ENCODE measurements at places on chromosomes 5 and 9.

DNA sequence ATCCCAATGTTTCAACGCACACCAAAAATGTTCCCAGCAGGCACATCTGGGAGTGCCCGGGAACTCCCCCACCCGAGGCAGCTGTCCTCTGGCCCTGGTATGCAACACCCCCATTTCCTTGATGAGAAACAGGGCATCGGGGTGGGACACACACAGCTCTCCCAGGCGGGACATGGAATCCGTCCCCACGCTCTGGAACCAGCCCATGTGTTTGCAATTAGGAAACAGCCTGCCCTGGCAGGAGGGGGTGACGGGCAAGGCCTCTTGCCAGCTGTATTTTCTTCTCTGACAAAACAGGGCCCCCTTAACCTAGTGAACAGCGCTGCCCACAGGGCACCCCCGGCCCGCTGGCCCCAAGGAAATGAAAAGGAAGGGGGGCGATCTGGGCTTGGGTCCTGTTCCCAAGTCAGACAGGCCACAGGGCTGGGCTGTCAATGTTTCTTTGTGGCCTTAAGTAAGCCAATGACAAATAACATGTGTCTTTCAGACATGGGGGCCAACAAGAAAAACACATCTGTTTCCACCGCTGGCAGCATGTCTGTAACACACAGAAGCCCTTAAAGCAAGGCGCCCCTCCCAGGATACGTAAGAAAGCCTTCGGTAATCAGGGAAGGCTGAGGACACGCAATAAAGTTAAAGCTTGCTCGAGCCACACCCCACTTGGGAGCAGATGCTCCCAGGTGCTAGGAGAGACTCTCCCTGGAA lies 125.3 kb downstream of the ROR2 start:
- DNase-seq: no peak

DNA sequence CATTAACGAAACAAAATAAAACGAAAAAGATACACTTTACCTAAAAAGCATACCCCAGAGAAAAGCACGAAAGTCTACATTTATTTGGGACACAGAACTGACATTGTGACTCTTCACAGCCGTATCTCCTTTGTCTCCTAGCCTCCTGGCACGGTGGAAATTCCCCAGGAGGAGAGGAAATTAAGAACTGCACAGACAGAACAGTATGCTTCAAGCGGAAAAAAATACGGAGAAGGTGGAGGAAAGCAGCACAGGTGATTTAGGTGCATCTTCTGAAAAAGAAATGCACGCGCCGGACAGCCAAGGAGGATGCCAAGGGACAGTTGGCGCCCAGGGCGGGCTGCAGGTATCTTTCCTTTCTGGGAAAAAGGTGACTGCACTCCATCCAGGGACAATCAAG lies 32.0 kb downstream of the DDX31 start:
- no peak for DNase-seq

DNA sequence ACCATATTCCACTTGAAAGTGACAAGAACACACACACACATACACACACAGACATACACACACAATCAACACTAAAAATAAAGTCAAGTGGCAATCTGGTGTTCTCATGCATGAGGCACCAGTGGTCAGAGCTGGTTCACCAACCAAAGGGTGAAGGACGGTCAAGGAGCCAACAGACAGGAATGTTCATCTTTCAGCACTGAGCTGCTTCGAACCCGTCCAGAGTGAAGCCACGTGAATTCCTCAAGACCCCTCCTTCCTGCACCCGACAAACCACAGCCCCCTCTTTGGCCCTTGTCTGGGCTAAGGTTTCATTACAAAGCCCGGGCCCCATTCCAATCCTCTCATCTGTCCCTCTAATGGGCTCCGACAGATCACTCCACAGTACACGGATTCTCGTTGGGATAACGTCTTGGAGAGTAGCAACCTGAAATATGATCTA lies 84.5 kb upstream of the SMIM23 start:
- DNase-seq: no peak

DNA sequence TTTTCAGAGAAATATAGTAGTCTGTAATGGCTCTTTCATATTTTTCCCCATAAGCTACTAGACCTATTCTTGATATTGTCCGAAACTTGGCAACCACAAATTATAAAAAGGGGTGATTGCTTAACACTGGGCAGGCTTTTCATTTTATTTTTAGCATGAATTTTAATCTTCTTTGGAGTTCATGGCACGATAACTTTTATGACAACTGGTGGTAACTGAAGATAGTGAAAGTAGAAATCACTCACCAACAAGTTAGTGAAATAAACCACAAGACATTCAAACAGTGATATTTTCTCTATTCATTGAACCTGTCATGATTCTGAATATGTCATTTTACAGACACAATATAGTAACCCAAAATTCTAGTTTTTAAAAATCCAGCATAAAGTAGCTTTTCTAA lies 213.9 kb downstream of the PRDM9 start:
- DNase-seq: no peak

GRCh38 chr5:15499528-15500324 lies at the start of gene FBXL7:
Gene FBXL7 (plus strand): TSS chr5:15500180.
- DNase-seq: no peak

DNA sequence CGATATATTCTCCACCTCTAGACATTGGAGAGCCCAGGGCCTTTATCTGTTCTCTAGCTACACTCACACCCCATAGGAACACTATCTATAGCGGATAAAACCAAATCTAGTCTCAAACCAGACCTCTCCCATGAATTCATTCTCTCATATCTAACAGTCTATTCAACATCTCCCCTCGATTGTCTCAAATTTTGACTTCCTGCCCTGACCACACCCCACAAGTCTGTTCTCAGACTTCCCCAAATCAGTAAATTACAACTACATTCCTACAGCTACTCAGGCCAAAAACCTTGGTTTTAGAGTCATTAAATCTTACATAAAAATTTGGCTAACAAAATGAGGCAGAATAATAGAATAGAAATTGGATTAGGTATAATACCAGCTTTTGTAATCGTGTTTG lies 12.5 kb upstream of the SLC1A3 start:
- DNase-seq: no peak

DNA sequence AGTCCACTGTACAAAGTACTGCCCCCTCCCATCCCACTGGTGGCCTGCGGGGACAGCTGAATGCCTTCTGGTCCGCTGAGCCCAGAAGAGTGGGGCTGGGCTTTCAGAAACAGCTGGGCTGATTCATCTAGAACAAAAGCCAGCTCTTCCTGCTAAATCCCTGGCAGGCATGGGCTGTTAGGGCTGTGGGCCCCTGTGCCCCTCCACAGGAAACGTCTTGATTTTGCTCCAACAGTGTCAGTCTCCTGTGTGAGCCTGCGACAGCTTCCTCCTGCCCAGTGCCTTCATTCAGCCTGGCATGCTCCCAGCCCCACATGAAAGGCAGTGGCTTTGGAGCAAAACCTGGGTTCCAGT lies 6.9 kb upstream of the GSN start:
- no peak for DNase-seq

- DNase-seq: no peak
These were observed 17.1 kb upstream of the C9 start for GRCh38 chr5:39381376-39381775.

DNA sequence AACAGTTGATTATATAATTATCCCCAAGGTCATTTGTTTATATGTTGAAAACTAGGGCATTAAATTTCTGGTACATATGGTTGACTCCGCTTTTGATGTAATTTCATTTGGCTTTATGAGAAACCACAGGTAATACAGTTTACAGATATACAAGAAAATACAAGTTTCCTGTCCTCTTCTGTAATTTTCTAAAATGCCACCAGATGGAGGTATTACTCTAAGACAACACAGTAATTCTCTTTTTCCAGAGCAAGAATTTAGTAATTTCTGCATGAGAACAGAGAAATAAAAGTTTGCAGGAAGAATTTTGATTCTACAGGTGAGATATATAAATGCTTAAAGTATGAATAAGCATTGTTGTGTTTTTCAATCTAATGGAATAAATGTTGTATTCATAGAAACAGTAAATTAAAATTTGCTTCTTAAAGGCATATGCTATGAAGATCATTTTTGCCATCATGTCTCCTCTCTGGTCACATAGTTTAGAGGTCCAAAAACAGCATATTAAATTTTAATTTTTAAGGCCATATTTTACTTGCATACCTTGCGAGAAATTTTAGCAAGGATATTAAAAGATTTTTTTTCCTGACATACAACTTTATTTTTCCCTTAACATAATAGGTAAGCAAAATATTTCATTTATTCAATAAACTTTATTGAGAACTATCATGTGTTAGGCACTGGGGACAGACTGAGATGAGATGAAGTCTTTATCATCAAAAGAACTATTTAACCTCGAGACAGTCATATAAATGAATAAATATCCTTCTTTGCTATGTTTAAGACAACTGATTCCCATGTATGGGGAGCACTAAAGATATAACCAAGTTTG lies 22.7 kb downstream of the CHD1 start:
- DNase-seq: peak; percentile 52

- no peak for DNase-seq
These were observed 70.5 kb downstream of the FOCAD start for GRCh38 chr9:20754556-20754955.

- DNase-seq: no peak
These were observed 38.8 kb downstream of the MYO10 start for GRCh38 chr5:16897284-16897704.

DNA sequence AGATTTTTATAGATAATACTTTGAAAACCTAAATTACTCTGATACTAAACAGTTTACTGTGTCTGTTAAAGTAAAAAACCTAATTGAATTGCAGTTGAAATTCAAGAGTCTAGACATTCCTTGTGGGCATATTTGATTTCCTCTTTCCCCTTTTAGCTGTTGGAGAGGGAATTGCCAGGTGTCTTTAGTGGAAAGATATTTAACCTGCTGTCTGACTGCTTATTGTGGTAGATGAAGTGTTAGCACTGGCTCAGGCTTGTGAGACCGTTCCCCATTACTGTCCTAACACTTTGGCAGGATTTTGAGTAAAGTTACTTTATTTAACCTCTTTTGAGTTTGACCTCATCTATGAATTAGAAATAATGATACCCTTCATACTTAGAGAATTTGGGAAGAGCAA lies 16.4 kb downstream of the MAP3K1 start:
- DNase-seq: no peak

DNA sequence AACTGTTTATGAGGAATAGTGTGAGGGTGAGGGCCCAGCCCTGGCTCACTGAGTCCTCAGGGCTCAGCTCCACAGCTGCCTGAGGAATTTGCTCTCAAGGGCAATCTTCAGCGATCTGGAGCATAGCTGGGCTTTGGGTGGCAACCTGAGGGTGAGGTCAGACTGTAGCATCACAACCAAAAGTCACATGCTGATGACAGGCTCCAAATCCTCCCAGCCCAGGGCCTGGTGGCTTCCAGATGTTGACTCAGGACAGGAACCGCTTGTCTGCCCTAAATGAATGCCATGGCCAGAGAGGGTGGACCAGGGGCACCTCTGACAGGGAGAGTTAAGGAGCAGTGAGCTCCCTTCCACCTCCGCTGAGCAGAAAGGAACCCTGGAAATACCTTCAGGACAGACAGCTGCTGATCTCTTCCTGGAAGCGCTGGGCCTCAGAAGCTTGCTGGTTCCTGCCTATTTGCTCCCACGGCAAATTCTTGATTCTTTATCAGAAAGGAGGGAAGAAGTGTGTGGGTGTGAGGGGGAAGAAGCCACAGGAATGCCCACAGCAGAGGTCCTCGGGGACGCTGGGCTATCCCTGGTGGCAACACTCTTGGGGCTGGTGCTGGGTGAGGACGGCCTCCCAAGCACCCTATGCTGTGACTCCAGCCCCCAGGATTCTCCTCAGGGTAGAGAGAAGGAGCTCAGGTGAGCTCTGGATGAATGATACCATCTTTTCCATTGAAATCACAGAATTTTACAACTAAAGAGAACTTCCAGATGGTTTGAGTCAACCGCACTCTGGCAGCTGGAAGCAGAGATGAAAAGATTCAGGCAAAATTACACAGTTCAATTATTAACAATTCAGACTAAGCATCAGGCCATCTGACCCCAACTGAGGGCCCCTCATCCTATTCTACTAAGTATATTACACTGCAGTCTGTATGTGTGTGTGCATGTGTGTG lies 13.8 kb upstream of the CTSL start:
- DNase-seq: no peak

- peak; percentile 8 for DNase-seq
These were observed 226.0 kb upstream of the DMAC1 start for GRCh38 chr9:8025551-8025950.
